ENCODE measurements at places on chromosomes 16 and 17. TPM values are rescaled to one million over a fixed set of nuclear protein-coding genes. Genes with fewer than 3 reads are reported as not detected.
A peak's percentile ranks its signal among the peaks of the same experiment; 100 is the strongest.

Gene C16orf89
- 201 TPM for total RNA-seq

Gene TBX6
- 1.4 TPM for total RNA-seq

Gene CMTR2
- 21.6 TPM for total RNA-seq

DNA sequence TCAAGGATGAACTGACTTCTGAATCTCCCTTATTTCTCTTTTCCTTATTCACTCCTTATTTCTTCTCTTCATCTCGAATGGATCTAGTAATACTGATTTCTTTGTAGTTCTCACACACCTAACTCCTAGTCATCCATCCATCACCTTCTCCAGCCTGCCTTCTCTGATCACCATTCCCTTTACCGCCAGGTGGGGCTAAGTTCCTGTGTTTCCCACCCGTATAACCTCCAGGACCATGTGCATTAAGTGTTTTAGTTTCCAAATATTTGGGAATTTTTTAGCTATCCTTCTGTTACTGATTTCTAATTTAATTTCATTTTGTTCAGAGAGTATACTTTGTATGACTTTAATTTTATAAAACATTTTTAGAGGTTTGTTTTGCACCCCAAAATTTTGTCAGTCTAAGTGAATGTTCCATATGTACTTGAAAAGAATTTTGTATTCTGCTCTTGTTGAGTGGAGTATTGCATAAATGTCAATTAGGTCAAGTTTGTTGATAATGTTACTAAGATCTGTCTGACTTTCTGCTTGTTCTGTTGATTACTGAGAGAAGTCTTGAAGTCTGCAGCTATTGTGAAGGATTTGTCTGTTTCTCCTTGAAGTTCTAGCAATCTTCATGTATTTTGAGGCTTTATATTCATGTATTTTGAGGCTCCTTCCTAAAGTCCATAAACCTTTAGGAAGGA lies 8.8 kb downstream of the BPTF start:
- DNase-seq = no peak

- DNase-seq = peak; percentile 81
Measured at GRCh38 chr17:2395258-2396181, 5.3 kb downstream of the MNT start.

DNA sequence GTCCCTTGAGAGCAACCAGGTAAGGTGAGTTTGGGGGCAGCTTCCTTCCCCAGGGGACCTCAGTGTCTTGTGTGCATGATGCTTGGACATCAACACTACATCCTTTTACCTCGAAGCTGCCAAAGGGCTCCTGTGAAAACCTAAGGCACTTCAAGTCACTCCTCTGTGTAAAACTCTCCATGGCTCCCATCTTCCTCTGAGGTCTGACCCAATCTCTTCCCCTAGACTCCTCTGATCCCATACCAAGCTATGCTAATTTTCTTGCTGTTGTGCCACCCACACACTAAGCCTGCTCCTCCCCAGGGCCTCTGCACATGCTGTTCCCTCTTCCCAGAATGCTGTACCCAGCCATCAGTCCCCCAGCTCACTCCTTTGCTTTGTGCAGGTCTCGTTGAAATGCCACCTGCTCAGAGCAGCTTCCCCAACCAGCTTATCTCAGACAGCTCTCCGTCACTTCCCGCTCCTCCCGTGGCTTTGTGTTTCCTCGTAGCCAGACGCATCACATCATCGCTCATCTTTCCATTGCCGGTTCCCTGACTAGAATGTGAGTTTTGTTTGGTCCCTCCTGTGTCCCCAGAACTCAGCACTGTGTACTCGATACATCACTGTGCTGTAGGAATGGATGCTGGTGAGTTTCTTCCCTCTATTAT lies 78.4 kb downstream of the CNGB1 start:
- no peak for DNase-seq

GRCh38 chr16:11632455-11632939 lies 35.8 kb upstream of the SNN start:
- peak; percentile 84 for DNase-seq

DNA sequence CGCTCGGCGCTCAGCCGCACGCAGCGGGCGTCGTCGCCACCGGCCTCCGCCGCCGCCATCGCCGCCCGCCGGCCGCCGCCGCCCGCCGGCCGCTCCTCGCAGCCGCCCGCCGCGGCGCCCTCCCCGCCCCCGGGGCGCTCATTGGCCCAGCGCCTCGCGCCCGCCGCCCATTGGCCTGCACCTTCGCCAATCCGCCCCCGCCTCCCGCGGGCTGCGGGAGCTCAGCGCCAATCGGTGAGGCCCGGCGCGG lies at the start of gene PGP:
Gene PGP, minus strand, starts transcription at position 122 of the 250 bp plus-strand sequence. Its CDS starts 63 bp downstream, at position 59.
- DNase-seq = no peak
